ENCODE measurements at places on chromosomes 11 and 22.

DNA sequence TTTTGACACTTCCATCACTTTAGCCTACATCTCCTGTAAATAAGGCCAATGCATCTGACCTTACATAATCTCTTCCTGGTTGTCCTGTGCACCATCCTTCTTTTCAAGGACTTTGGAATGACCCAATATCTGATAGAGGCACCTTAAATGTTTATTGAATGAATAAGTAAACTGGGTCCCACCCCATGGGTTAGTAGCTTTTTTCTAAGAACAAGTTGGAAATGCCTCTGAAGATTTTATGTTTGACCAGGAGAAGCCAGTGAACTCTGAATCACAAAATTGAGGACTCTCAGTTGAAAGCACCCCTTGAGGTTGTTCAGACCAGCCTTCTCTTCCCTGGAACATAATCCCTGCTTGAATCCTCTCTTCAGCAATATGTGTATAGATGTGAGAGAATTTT lies 1.4 kb downstream of the RNF185 start:
- no peak for DNase-seq

- DNase-seq: no peak
These were observed 16.7 kb downstream of the OSBPL5 start for GRCh38 chr11:3148255-3148989.

GRCh38 chr22:32897400-32897799 lies 95.9 kb downstream of the TIMP3 start:
- DNase-seq: no peak

DNA sequence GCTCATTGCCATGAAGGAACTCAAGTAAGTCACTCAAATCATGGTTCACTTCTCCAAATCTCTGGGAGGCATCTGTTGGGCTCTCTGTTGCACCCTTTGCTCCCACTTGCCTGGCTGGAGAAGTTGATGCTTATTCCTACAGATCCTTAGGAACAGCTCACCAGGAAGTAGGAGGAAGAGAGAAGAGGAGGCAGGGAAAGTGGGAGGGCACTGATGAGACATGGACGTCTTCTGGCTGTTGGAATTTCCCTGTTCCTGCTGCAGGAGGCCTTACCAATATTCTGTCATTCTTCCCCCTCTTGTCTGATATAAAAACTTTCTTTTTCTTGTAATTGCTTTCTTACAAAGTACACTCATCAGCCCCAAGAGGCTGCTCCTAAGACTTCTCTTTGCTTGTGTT lies 13.6 kb downstream of the POLR2F start:
- DNase-seq: no peak

DNA sequence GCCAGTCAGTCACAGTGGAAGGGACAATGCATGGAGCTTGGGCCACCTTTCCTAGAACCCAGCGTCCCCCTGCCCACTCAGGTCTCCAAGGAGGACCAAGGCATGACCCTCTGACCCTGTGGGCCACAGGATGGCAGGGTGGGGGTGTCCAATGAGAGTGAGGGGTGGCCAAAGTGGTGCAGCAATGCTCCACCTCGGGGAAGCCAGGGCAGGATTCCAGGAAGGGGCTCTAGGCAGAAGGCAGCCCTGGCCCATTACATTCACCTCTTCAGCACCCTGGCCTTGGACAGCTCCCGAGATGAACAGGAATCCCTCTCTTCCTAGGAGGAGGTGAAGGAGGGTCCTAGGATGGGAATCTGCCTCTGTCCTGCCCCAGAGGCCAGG lies 597.5 kb downstream of the BRD1 start:
- DNase-seq: no peak

- DNase-seq: no peak
These were observed 94.6 kb upstream of the CD82 start for GRCh38 chr11:44470854-44471253.

- no peak for DNase-seq
These were observed 28.1 kb downstream of the FGF4 start for GRCh38 chr11:69746752-69747742.

DNA sequence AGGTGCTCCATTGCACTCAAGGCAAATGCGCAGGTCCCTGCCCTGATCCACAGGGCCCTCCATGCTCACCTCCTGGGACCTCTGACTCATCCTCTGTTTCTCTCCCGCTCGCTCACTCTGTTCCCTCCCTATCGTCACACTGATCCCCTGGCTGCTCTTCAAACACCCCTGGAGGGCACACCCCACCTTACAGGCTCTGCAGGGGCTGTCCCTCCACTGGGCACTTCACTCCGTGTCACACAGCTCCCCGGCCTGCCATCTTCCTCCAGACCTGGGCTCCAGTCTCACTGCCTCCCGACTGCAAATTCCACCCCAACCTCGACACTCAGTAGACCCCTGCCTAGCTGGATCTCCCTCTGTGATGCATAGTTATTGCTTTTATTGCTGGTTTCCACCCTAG lies 91.5 kb upstream of the PRDM11 start:
- DNase-seq: no peak

- DNase-seq: no peak
These were observed 43.0 kb upstream of the MYO18B start for GRCh38 chr22:25698978-25699377.

DNA sequence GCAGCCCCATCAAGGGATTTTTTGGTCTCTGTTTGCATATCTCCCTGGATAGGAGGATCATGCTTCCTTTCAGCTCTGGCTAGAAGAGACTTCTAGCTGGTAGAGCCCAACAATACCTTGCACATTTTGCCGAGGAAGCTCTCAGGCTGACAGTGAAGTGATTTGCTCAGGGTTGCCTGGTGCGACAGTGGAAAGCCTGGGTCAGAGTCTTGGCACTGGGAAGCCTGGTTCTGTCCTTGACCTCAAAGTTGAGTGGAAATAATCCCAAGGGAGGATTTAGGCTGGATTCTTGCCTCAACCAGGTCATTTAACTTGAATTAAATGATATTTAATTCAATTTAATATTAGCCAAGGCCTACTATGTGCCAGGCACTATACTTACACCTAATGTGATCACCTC lies 24.4 kb upstream of the ALG8 start:
- DNase-seq: no peak

GRCh38 chr11:2828585-2829330 lies 56.8 kb downstream of the CDKN1C start:
- DNase-seq: no peak

GRCh38 chr11:7485186-7486097 lies at the start of gene OLFML1:
TSS of gene OLFML1 (plus strand) at chr11:7485506. CDS start at chr11:7485876, 370 bp downstream.
- DNase-seq: no peak

GRCh38 chr11:79098146-79098545 lies 342.7 kb downstream of the TENM4 start:
- DNase-seq: no peak

- DNase-seq: no peak
These were observed 3.5 kb upstream of the LIF start for GRCh38 chr22:30250039-30250565.

DNA sequence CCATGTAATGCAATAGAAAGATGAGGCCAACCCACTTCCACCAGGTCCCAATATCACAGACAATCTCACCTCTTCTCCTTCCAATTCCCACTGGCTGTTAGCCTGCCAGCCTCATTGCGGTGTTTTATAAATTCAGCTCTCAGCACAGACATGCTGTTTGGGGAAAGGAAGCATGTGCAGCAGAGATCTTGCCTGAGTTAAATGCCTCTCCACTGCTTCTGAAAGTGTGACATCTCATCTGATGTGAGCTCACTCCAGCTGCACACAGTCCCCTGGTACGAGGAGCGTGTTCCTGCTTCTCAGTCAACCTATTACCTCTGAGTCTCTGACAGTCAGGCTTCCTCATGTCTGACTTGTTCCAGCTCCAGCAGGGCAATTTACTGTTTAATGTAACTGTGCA lies 122.7 kb upstream of the GUCY1A2 start:
- no peak for DNase-seq

GRCh38 chr22:39814899-39815298 lies 78.7 kb downstream of the ENTHD1 start:
- no peak for DNase-seq

GRCh38 chr11:117796872-117797529 lies at the start of gene DSCAML1:
TSS of gene DSCAML1 (minus strand) at chr11:117797216. CDS start at chr11:117797079, 137 bp downstream.
- peak; percentile 33 for DNase-seq

DNA sequence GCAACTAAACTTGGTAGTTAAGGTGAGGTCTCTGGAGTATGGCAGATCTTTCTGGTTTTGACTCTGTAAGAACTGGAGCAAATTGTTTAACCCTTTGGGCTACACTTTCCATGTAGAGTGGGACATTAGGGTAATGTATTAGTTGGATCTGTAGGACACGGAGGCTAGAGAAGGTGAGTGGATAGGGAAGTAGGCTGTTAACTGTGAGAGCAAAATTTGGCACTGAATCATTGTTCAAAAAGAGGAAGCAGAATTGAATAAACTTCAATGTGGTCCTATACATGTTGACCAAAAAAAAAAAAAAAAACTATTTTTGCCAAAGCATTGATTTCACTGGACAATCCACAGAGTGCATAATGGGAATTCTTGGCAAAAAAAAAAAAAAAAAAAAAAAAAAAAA lies 370.2 kb upstream of the CHORDC1 start:
- DNase-seq: no peak

GRCh38 chr11:62892077-62892922 lies 11.6 kb downstream of the SLC3A2 start:
- no peak for DNase-seq

GRCh38 chr22:25536589-25536988 lies 27.9 kb upstream of the GRK3 start:
- DNase-seq: no peak

GRCh38 chr11:122207505-122207904 lies 91.5 kb upstream of the BLID start:
- no peak for DNase-seq

All from stimulated activated naive CD4-positive, alpha-beta T cell treated with Interleukin-2 at 50 U/mL for 16 hours (primary cell).